ENCODE measurements at places on chromosomes 12 and 14.

GRCh38 chr12:115394496-115395220 is 710.7 kb upstream of the TBX3 start:
- no peak for DNase-seq

- no peak for DNase-seq
These were observed 583.2 kb downstream of the ALG10 start for GRCh38 chr12:34605510-34605887.

- DNase-seq: no peak
These were observed 14.6 kb downstream of the CMKLR1 start for GRCh38 chr12:108324351-108325017.

DNA sequence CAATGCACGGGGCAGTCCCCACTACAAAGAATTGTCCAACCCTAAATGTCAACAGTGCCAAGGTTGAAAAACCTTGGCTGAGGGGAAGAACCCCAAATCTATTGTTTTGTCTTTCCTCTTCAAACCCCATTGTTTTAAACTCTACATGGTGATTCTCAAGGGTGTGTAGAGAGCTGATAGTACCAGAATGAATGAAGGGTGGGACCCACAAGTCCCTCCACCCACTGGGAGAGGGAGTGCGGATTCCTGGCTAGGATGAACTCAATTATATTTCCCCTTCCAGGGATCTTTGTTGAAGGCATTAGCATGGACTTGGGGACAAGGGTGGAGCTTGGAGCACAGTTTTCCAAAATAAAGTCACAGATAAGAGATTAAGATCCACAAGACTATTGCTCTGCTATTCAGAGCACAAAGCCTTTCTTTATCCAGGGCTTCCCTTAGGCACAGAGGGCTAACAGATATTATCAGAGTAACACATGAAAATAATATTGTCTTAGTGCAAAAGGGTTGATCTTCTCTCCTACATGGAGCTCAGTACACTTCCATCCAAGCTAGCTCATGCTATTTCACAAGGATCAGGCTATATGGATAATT is 755.1 kb upstream of the TBX3 start:
- no peak for DNase-seq

DNA sequence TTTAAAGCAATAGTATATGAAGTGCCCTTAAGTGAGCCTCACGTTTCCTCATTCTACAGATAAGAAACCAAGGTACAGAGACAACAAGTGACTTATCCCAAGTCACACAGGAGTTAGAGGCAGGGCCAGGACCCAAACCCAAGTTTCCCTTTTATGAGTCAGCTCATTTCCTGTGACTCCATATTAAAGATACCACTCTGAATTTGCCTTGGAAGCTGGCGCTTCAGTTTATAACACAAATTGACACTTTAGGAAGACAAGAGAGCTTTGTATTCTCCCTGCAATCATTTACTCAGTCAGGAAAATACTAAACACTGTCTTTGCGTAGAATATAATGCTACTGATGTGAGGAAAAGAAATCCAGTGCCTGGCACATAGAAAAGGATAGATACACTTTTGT is 43.2 kb downstream of the MYBPC1 start:
- no peak for DNase-seq
